ENCODE measurements at places on chromosomes 5 and 9.

- DNase-seq, result no peak
Measured at GRCh38 chr5:6497262-6497661, 48.6 kb downstream of the UBE2QL1 start.

DNA sequence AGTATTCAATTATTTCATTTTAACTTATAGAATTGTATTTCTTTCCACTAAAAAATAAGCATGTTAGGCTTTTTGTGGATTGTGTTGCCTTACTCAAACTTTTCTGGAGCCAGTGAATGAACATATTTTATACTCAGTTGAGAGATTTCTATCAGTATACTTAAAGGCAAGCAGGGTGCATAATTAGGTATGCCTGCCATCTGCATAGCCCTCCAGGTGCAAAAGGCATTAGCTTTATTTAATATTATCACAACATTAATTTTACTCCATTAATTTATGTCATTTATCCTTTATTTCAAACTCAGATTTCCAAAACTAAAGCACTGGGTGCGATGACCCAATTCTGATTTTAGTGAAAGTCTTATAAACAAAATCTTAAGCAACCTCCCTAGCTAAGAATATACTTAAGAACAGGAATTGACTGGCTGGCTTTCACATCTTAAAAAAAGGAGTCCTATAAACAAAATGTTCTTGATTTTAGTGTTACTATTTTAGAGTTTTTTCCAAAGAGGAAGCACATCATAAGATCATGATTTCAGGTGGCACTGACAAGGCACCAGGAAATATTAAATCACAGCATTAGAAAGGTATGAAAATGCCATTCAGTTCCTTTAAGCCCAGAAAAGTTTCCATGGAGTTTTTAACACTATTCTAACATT, 178.4 kb downstream of the MPDZ start:
- no peak for DNase-seq

GRCh38 chr5:137148159-137148558, 351.0 kb downstream of the SPOCK1 start:
- no peak for DNase-seq

GRCh38 chr9:70136632-70137031, 93.0 kb downstream of the MAMDC2 start:
- no peak for DNase-seq

GRCh38 chr9:130607640-130608420, 28.5 kb downstream of the FUBP3 start:
- no peak for DNase-seq
